ENCODE measurements at places on chromosomes 1 and 21. TPM values are rescaled to one million over a fixed set of nuclear protein-coding genes. Genes with fewer than 3 reads are reported as not detected.

CYP4Z1 gene
- not detected for total RNA-seq

NKAIN1 gene
- total RNA-seq = 2.9 TPM

PCNT gene
- total RNA-seq = 37.3 TPM

GBP1 gene
- total RNA-seq = 12.3 TPM

FAM72C gene
- not detected for total RNA-seq

TNFSF18 gene
- total RNA-seq = not detected

DNA sequence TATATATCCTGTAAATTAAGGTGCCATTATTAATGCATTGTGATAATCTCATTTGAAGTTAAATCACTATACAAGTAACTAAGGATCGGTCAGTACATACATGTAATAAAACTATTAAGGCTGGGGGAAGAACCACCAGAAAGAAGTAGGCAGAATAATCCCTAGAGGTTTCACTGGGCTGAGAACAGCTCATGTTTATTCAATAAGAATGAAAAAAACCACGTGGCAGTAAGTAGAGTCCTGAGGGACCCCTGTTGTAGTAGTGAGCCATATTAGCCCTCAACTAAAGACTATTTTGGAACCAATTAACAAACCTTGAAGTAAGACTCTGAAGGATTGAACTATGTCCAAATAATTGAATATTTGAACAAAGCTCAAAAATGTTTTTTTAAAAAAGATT, 46.9 kb upstream of the ADAM30 start:
- DNase-seq = no peak

- no peak for DNase-seq
Measured at GRCh38 chr1:48674641-48675040, 102.0 kb downstream of the BEND5 start.

DNA sequence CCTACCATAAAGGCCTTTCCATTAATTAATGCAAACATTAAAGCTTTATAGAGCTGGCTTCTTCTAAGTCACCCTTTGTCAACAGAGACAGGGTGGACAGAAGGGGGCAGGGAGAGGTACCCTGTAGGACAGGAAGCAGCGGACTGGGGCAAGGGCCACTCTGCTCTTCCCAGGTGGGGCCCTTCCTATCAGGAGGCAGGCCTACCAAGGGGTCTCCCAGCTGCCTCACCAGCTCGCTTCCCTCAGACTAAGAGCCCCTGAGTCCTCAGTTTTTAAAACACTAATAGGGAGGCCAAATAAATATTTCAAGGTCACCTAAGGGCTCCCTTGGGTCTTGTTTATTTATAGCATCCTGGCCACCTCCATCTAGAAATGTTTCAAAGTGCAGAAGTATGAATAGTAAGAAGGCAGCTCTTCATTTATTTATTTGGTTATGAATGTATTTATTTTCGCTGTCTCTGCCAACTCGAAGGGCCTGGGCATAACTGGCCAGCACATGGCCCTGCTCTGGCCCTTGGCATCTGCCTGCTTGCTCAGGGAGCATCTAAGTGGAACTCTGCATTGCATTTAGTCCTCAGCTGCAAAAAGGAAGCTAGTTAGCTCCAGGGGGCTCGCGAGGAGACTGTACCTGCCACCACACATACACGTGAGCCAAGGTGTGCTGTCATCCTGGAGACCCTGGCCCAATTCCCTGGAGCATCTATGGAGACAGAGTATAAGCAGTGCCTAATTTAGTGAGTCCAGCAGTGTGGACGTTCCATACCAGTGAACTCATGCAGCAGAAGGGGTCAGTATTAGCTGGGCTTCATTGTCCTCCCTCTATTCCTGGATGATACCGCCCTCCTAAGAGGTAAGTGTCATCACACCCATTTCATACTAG, 395.1 kb upstream of the VAMP3 start:
- peak; percentile 38 for DNase-seq

DNA sequence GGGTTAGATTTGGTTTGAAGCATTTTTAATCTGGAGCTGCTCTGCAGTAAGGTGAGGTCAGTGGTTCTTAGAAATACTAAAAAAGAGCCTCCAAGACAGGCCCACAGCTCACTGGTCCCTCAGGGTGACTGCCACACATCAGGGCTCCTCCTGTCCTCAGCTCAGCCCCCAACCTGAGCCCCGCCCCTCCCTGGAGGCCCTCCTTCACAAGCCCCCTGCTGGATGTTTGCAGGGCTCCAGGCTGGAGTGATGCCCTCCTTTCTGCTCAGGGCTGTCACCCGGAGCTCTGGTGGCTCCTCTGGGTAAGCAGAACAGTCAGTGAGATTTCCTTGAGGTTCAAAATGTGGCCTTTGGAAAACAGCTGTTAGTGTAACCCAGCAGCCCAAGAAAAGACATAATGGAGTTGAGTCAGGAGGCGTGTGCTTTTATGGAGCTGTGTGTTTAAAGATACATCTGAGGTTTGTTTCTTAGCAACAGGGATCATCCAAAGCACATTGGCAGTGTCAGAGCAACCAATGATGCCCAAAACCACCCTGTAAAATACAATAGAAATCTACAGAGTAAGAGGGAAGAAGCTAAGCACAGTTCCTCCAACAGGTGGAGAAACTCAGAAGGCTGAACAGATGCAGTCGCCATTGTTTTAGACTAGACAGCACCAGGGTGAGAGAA, 21.4 kb downstream of the STUM start:
- DNase-seq = no peak

DNA sequence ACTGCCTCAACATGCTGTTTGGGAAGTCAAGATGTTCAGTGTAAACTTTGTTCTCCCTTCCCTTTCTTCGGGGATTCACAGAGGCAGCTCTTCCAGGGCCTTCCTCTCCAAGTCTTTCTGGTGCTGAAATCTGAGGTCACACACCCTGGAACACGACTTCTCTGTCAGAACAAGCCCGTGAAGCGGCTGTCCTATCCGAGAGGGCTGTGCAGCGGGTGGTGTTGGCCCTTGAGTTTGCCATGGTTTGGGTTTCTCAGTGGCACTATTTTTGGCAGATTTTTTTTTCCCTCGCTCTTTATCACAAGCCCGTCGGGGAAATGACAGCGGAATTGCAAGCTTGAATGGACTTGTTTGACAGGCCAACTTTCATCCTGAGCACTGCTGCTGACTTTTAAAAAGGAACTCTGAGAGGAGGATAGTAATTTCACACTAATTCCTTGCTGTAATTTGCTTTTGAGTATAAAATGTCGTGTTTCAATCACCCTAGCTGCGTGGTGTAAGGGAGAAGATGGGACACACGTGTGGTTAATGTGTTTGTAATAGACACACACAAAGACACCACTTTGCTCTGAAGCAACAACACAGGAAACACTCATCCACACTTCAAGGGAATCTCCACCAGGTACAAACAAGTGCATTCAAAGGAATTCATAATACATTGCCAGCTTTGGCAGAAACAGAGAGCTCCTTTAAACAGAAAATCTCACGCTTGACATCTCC, 60.1 kb upstream of the TARBP1 start:
- DNase-seq = peak; percentile 41

GRCh38 chr1:18868801-18869424, 9.5 kb upstream of the TAS1R2 start:
- DNase-seq = no peak

GRCh38 chr1:92956254-92957029, 4.8 kb downstream of the DIPK1A start:
- no peak for DNase-seq

DNA sequence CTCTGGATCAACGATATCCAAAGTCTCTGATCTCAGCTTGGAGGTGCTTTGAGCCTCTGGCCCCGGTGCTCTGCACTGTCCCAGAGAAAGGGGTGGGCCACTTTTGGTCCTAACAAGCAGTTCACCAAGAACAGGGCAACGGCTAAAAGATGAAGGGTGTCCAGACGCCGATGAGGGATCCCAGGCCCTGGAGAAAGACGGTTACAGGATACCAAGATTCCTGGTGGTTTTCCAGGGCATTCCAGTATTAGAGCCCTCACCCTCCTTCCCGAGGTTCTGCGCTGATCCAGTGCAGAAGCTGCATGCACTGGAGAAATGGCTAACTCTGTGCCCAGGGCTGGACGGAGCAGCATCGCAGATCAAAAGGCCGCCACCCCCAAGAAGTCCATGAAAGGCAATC, 149.9 kb upstream of the IRF2BP2 start:
- no peak for DNase-seq

DNA sequence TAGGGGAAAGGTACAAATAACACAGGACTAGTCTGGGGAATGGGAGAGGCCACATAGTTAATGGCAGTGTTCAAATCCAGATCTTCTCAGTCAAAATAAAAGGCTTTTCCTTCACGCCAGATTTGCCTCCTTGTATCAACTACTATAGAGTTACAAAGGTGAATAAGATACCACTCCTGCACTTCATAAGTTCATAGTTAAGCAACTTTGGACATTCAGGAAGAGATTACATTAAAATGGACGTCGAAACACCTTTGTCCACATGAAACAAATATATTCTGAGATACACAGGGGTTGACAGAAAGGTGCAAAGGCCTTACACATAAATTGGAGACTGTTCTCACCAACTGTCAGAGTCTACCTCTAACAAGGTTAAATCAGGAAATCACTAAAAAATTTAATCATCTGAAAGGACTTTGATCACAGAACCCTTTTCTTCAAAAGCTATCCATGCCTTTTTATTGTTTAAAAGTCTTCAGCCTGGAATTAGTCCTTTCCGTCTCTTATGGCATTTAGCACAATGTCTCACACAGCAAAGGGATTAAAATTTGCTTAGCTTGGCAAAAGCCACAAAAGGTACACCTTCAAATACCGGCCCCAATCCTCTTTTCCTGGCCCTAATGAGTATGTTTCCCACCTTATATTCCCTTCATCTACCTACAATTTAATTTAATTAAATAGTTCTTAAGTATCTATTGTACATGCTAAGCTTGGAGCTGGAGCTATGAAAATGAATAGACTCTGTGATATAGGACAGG, 8.1 kb downstream of the F5 start:
- DNase-seq = no peak

DNA sequence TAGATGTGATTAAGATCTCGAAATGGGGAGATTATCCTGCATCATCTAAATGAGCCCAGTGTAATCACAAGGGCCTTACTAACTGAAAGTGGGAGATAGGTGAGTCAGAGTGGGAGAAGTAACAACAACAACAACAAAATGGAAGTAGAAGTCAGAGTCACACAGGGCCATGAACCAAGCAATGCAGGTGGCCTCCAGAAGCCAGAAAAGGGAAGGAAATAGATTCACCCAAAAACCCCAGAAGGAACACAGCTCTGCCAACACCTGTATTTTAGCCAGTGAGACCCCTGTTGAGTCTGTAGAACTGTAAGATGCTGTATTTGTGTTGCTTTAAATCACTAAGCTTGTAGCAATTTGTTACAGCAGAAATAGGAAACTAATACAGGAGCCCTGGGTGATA, 4.1 kb downstream of the TAGLN2 start:
- no peak for DNase-seq

- DNase-seq = peak; percentile 75
Measured at GRCh38 chr1:211632117-211632807, 43.2 kb downstream of the NEK2 start.
